ENCODE measurements at places on chromosomes 13 and 19.

- no peak for DNase-seq
Measured at GRCh38 chr19:829129-829758, 1.6 kb downstream of the AZU1 start.

GRCh38 chr19:54416695-54417491 is 1.6 kb downstream of the TTYH1 start:
- no peak for DNase-seq

GRCh38 chr19:2083174-2083854 is 12.8 kb downstream of the MOB3A start:
- DNase-seq = no peak

DNA sequence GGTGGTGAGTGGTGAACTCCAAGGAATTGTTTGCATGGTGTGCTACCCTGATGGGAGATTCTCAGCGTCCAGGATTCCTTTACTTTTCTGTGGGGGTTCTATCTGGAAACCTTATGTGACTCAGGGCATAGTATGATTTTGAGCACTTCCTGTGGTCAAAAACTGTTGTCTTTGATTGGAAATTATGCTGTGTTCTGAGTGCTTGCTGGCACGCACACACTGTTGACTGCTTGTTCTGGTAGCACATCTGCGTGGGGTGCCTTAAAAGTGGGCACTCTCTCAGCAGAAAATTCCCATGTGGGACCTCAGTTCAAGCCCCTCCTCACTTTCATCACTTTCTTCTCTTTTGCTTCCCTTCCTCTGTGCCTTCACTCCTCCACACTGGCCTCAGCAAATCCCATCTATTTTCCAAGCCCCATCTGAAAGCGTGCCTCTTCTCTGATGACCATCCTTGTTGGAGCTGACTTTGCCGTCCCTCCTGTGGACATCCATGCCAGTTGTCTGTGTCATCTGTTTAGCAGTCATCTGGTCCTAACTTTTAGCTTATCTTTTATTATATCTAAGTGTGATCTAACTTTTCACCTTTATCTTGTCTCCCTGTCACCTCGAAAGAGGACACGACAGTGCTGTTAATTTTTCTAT is 56.4 kb upstream of the NPAS1 start:
- DNase-seq = peak; percentile 85

DNA sequence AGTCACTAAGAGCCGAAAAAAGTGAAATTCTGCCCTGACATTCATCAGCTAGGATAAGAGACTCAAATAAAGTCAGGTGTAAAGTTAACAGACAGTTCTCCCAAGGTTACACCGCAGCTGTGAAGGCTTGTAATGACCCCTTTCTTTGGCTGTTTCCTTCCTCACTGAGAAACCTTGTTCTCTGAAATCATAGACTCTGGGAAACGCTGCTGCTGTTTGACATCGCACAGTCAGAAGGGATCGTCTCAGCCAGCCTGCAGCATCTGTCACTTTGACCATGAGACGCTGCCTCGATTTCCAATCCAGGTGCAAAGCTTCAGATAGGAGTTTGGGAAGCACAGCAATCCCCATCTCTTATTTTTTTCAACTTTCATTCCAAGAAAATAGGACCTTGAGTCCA is 678 bp downstream of the BCAT2 start:
- DNase-seq = peak; percentile 30

DNA sequence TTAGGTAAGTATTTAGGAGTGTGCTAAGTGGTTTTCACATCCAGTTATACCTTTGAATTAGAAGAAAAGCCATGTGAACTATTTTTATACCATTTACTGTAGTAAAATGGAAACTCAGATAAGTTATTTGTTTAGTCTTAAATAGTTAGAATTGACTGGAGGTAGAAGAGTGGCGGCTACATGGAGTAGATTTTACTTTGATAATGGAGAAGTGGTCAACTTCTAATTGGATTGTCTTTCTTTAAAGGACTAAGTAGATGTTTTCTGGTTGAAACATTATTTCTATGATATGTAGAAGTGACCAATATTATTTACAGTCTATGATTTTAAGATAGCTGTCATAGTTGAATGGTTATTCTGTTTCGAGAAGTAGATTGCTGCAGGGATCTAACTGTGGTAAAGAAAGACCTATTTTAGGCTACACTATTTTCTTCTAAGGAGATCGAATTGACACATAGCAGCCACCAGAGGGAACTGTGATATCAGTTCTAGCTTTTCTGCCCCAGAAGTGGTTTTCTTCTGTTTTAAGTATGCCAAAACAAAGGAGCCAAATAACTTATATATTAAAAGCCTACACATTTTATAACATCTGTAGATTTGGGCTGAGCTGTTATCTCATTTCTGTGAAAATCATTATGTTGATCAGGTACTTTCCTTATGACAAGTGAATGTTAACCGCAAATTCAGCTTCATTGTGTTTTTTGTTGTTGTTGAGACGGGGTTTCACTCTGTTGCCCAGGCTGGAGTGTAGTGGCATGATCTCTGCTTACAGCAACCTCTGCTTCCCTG is 26.1 kb downstream of the ZMYM2 start:
- peak; percentile 67 for DNase-seq

DNA sequence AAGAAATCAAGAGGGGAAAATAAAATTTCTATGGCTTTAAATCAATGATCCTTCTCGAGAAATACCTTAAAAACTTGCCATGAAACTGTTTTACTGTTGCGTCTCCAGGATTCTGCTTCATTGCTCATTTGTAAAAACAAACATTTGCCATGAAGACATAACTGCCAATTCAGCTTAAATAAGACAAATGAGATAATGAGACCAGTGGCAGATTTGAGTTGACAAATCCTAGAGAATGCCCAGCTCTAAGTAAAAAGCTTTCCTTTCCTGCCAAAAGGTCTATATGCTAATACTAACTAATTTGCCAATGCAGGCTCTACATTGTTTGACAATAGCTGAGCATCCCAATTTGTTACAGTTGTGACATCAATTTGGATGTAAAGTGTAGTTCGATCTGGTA is 400.5 kb upstream of the PCDH9 start:
- no peak for DNase-seq

DNA sequence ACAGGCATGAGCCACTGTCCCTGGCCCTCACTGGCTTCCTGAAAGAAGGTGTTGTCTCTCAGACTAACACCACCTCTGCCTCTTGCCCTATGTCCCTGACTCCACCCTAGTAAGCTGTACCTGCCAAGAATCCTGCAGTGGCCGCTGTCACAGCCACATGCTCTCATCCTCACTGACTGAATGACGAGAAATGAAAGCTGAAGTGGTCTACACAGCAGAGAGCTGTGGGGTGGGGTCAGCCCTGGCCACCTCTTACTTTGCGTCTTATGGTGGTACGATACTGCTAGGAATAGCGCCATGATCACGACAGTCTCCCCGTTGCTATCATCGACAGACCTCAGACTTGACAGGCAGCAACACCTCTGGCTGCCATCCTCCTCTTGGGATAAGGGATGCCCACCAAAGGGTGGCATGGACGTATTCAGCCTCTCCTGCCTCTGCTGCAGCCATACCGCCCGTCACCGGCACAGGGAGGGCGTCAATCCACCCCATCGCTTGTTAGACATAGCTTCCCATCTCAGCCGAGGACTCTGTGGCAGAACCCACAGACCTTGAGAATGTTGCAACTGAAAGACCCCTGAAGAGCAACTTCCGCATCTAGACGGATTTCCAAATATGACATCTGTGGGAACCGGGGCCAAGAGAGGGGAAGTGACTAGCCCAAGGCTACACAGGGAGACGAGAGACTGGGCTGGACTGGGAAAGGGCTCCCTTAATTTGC is 809 bp downstream of the MYO1F start:
- no peak for DNase-seq

DNA sequence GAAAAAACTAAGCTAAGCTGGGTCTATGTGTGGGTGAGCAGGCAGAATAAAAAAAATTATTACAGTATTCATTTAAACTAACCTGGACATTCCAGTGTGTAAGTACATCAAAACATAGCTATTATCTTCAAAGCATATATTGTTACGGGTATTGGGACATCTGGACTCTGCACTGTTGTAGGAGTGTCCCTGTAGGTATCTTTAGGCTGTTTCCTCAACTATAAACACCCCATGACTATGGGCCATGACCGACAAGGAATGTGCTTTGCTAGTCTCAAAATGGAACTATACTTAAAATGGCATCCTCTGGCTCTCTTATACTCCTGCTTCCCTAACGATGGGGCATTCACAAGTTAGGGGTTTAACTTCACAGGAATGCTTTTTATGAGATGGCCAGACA is 3.4 kb downstream of the SCGB2B2 start:
- no peak for DNase-seq

DNA sequence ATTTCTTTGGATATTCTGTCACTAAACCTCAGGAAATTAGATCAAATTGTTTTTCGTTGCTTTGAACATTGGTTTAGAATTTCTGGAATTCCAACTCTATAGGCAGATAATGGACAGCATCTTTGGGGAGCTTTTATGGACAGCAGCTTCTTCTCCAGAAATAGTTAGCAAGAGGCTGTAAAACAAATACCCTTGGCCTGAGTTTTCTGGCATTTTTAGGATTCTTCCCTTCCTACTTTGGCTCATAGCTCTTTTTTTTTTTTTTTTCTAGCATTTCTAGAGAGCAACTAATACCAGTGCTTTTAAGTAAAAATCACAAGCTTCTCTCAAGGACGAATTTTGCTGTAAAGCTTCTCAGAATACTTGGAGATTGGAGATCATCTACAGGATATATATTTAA is 169.8 kb upstream of the SPRY2 start:
- peak; percentile 19 for DNase-seq

GRCh38 chr19:50792272-50793250 is 2.3 kb downstream of the ACP4 start:
- no peak for DNase-seq

DNA sequence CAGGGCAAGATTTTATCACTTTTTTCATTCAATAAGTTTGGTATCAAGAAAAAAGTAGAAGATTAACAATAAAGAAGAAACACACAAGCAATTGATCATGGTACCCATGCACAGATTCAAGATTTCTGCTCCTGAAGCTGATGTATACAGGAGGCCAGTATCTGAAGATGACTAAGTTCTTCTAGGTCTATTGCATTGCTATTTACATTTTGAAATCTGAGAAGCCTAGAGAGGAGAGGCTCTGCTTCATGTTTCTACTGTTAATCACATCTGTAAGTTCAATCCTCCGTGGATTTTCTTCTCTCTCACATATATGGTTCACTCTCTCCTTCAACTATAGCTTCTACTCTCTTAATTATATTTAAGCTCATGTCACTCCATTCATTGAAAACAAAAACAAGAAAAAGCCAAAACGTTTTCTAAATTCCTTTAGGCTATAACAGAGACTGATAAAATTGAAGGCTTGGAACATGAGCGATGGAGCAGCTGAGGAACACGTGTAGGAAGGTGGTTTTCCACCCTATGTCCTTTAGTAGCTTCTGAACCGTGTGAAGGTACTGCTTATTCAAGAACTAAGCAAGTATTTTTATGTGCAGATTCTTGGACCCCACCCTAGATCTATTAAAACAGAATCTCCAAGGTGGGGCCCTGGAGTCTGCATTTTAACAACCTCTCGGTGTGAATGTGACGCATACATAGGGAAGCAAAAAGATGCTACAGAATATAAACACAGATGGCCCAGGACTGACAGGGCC is 198.2 kb downstream of the EFNB2 start:
- DNase-seq = peak; percentile 59

- no peak for DNase-seq
Measured at GRCh38 chr13:30071969-30072817, 221.8 kb upstream of the UBL3 start.

Measured in adipocyte (in vitro differentiated cells).